Activated CD4-positive, alpha-beta T cell treated with anti-CD3 and anti-CD28 coated beads, Interleukin-2, Interleukin-6, amounts not matched to agents 100 ng/mL and 50 ng/mL, durations not matched to agents 16 hours and 8 hours (primary cell): ENCODE measurements at places on chromosomes 16 and 17.

DNA sequence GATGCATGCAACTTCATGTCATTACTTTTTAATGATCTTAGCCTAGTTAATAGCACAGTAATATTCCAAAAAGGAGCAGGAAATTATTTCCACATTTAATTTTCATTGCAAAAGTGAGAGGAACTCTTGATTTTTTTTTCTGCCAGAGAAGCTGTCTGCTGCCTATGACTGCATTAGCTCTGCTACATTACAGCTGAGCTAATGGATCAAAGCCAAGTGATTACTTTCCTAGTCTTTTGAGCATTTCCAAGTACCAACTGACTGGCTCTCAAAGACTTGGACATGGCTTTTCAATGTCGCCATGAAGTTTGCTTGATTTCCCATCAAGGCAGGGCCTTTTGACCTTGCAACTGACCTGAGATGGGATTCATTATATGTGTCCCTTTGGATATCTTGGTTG is 356.6 kb upstream of the XYLT1 start:
- DNase-seq, result no peak

DNA sequence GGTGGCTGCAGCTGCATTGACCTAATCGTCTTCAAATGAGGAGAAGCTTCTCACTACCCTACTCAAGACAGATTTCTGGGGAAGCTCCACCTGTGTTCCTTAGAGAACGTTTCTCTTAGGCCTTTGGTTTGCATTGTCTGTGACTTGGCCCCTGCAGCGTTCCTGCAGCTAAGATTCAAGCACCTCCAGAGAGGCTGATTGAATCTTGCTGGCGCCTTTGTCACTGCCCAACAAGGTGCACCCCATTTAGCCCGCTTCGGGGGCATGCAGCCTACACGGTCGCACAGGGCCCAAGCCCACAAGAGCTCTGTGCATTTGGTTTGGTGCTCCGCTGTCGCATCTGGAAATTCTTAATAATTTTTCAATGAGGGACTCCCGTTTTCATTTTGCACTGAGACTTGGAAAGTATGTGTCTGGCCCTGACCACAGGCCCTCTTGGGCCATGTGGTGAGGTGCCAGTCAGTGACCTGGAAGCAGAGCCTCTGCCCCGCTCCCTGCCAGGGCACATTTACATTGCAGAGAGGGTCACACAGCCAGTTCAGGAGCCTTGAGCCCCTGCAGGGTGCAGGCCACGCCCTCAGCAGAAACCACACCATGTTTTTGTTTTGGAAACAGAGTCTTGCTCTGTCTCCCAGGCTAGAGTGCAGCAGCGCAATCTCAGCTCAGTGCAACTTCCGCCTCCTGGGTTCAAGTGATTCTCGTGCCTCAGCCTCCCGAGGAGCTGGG is 51.1 kb upstream of the CACNG5 start:
- no peak for DNase-seq

DNA sequence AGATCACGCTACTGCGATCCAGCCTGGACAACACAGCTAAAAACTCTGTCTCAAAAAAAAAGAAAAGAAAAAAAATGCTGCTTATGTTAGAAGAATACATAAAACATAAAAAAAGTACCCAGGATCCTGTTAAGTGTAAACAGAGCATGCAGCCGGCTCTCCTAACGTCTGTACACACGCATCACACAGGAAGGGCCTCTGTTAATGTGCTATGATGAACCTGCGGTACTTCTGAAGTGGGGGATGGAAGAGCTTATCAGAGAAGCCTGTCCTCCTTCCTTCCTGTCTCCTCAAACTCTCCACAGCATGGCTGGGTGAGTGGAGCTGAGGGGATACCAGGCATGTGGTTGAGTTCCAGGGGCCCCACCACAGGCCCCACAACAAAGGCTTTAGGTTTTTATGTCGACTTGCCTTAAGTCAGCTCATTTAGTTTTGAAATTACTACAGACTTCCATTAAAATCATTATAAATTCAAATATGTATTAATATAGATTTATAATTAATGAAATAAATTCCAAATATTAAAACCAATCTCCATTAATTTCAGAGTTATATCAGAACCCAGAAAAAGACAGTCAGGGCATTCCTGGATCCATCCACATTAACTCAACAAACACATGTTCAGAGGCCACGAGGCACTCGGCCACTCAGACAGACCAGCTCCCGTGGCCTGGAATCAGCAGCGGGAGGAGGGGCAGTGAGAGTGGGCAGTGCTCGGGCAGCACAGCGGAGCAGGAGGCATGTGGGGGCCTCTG is 11.7 kb downstream of the CCDC57 start:
- peak; percentile 78 for DNase-seq

DNA sequence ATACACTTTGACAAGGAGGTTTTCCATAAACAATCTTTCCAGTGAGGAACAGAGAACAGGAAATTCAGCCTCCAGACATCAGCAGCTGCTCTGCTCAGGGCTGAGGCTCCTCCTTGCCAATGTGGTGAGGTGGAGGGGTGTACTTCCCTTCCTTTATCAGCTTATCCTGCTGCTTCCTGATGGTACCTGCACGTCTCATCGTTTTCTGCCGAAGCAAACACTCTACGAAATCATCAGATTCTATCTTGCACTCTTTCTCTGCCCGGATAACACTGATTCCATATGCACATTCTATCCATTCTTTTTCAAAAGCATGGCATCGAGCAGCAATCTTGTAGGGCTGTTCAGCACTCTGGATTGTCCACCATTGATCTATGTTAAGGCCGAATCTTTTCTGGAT is 15.4 kb upstream of the SEZ6 start:
- DNase-seq, result no peak

- no peak for DNase-seq
Observed at GRCh38 chr17:2071455-2072281, 16.8 kb downstream of the HIC1 start.

DNA sequence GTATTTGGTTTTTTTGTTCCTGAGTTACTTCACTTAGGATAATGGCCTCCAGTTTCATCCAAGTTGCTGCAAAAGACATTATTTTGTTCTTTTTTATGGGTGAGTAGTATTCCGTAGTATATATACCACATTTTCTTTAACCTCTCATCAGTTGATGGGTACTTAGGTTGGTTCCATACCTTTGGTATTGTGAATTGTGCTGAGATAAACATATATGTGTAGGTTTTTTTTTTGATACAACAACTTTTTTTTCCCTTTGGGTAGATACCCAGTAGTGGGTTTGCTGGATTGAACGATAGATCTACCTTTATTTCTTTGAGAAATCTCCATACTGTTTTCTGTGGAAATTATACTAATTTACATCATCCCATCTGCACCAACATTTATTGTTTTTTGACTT is 6.8 kb downstream of the EFCAB13 start:
- DNase-seq, result no peak

- DNase-seq, result no peak
Observed at GRCh38 chr17:34135841-34136240, 119.2 kb upstream of the CCL2 start.

GRCh38 chr16:65118871-65119270 is 3.0 kb downstream of the CDH11 start:
- DNase-seq, result no peak

DNA sequence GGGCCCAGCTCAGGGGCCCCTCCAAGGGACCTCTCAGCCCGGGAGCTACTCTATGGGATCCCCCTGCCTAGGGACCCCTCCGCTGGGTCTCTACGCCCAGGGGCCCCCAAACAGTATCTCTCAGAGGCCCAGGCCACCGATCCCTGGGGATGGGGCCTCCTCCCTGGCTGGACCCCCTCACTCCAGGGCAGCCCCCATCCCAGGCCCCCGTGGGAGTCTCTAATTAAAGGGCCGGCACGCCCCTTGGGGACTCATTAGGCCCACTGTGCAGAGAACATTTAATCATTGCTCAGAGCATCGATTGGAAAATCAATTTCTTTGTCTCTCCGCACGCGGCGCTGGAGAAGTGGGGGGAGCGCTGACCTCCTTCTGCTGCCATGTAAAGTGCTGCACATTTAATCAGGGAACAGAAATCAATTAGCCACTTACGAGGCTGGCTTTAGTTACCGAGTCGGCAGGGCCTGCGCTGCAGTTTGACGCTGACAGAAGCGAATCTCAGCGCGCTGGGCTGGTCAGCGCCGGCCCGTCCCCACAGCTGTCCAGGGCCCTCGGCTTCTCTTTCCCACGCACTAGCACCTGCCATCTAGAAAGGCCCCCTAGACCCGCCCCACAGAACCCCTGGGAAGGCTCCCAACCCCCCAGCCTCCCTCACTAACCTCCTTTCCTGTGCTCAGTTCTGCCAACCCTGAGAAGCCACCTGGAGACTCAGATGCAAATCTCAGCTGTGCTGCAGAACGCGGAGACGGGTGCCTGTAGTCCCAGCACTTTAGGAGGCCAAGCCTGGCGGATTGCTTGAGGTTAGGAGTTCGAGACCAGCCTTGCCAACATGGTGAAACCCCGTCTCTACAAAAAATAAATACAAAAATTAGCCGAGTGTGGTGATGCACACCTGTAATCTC is 20.2 kb upstream of the C1QL1 start:
- DNase-seq, result no peak

GRCh38 chr17:49979748-49980479 is 10.9 kb downstream of the DLX4 start:
- DNase-seq, result no peak

- no peak for DNase-seq
Observed at GRCh38 chr16:53816211-53816836, 112.4 kb downstream of the FTO start.

- peak; percentile 25 for DNase-seq
Observed at GRCh38 chr17:37092071-37092470, 143.3 kb downstream of the AATF start.

DNA sequence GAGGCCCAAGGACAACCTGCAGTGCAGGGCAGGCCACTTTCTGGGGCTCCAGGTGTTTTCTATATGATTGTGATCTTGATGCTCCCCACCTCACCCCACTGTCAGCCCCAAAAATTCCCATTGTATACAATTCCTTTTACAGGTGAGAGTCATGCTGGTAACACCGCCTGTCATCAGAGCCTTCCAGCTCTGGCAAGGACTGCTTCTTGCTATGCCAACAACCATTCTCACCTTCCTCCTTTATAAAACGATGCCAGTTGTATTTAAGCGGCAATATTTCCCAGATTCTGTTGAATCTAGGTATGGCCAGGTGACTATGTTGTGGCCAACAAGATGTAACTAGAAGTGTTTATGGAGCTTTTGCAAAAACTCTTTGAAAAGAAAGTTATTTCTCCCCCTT is 30.4 kb upstream of the CALB2 start:
- no peak for DNase-seq

GRCh38 chr16:54928411-54929089 is 2.1 kb upstream of the IRX5 start:
- DNase-seq, result peak; percentile 63

- no peak for DNase-seq
Observed at GRCh38 chr17:29746669-29747068, 124.0 kb upstream of the CORO6 start.

DNA sequence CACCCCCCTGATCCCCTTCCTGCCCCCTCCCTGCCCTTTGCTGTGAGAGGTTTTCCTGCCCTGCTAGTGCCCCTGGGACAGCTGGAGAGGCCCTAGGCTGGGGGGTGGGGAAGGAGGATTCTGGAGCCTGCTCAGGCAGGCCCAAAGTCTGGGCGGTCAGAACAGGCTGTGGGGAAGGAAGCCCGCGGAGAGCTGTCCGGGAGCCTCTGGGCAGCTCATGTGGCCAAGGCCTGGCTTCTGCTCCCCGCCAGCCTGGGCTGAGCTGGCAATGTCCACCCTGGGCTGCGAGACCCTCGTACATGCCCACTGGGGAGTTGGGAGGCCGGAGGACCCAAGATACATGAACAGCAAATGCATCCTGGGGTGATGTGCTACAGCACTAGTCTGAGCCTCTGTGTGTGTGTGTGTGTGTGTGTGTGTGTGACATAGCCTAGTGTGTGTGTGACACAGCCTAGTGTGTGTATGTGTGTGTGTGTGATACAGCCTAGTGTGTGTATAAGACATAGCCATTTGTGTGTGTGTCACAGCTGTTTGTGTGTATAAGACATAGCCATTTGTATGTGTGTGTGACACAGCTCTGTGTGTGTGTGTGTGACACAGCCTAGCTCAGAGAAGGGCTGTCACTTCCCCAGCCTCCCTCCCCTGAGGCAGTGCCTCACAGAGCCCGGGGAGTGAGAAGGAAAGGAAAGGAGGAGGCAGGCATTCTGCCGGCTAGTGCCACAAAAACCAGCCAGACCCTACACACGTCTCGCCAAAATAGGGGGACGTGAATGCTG is 201.4 kb upstream of the CIBAR2 start:
- DNase-seq, result no peak

- DNase-seq, result no peak
Observed at GRCh38 chr17:50866950-50867362, 802 bp upstream of the TOB1 start.

- DNase-seq, result no peak
Observed at GRCh38 chr16:80404847-80405246, 135.9 kb upstream of the DYNLRB2 start.

DNA sequence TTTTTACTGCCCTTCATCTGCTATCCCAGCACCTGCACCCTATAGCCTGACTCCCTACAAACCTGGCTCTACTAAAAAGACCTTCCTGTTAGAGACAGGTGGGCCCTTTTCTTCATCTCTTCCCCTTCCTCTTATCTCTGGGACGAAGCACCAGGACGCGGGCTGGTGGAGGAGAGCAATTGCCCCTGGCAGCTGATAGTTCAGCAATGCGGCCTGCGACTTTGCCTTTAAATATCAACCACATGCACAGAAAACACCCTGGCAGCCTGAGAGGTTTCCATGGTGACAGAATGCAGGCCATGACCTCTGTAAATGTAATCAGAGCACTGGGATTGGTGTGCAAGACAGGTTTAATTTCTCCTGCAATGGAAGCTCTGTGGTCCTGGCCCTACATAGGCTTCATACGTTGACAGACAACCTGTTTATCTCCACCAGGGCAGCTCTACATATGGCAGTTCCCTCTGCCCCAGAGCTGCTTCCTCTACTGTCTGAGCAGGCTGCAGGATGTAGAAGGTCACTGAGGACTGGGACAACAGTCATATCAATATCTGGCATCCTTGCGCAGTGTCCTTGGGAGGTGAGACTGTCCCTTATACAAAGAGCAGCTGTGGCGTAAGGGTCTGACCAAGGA is 10.0 kb upstream of the SKAP1 start:
- peak; percentile 54 for DNase-seq

- no peak for DNase-seq
Observed at GRCh38 chr16:56258508-56259424, 67.5 kb downstream of the GNAO1 start.

- DNase-seq, result no peak
Observed at GRCh38 chr16:75152635-75153034, 4.3 kb downstream of the ZFP1 start.

- DNase-seq, result no peak
Observed at GRCh38 chr17:15263206-15263579, 1.9 kb downstream of the PMP22 start.

DNA sequence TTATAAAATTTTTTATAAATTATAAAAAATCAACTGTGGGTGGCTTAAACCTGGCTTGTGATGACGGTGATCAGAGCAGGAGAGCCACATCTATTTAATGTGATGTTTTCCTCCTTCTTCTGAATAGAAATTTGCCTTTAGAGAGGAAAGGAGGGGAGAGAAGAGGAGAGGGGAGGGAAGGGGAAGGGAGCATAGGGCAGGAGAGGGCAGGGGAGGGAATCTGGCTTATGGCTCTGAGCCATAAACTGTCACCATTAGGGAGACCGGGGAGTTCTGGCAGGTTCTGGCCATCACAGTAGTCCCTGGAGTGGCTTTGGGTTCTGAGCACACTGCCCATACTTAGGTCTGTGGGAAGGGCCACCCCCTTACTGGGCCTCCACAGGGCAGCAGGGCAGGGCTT is 167.8 kb downstream of the ENGASE start:
- no peak for DNase-seq
